Subcutaneous adipose tissue (tissue), 4 donors: ENCODE measurements at places on chromosomes 4 and X. TPM values are rescaled to one million over a fixed set of nuclear protein-coding genes. Genes with fewer than 3 reads are reported as not detected.

The SUPT20HL2 gene
- not detected for total RNA-seq

The MAOA gene
- 466 TPM for total RNA-seq

The DSPP gene
- not detected for total RNA-seq

The PDGFC gene
- total RNA-seq = 47.8 TPM

The FAM50A gene
- 54.4 TPM for total RNA-seq

The TMEM131L gene
- total RNA-seq = 28.9 TPM

The KCNE5 gene
- not detected for total RNA-seq

The TKTL2 gene
- total RNA-seq = not detected

The ABCG2 gene
- total RNA-seq = 6.2 TPM

The NPY2R gene
- total RNA-seq = not detected

The CFAP99 gene
- total RNA-seq = not detected

The AMBN gene
- not detected for total RNA-seq

The DUSP21 gene
- not detected for total RNA-seq

The PLP1 gene
- total RNA-seq = 1.3 TPM

The PRDM8 gene
- total RNA-seq = 3.6 TPM

The AREG gene
- 8.1 TPM for total RNA-seq

The VCX2 gene
- total RNA-seq = not detected

The FSTL5 gene
- 0.33 TPM for total RNA-seq

The PNMA3 gene
- not detected for total RNA-seq

The ZIC3 gene
- total RNA-seq = not detected

The MAGEA9 gene
- total RNA-seq = not detected

The CT45A1 gene
- not detected for total RNA-seq

The LDB2 gene
- 25.5 TPM for total RNA-seq

The SGMS2 gene
- total RNA-seq = 82.8 TPM

The GPRIN3 gene
- total RNA-seq = 10.7 TPM

The HSFX1 gene
- total RNA-seq = 1.3 TPM

The ZDHHC15 gene
- 0.98 TPM for total RNA-seq

The TMEM165 gene
- 207 TPM for total RNA-seq

The HGFAC gene
- not detected for total RNA-seq

The SRPX2 gene
- total RNA-seq = 165 TPM

The CLDN22 gene
- total RNA-seq = not detected

The SMR3B gene
- not detected for total RNA-seq

The KDM5C gene
- total RNA-seq = 43.7 TPM

The TEX11 gene
- not detected for total RNA-seq

The HS3ST1 gene
- 2.1 TPM for total RNA-seq

The MAGED4 gene
- total RNA-seq = not detected

The FAT4 gene
- total RNA-seq = 17.8 TPM

The TCEANC gene
- 5.9 TPM for total RNA-seq

The YY2 gene
- total RNA-seq = 2.4 TPM

The TRIM75 gene
- not detected for total RNA-seq
